ENCODE measurements at places on chromosomes 2 and 18.

DNA sequence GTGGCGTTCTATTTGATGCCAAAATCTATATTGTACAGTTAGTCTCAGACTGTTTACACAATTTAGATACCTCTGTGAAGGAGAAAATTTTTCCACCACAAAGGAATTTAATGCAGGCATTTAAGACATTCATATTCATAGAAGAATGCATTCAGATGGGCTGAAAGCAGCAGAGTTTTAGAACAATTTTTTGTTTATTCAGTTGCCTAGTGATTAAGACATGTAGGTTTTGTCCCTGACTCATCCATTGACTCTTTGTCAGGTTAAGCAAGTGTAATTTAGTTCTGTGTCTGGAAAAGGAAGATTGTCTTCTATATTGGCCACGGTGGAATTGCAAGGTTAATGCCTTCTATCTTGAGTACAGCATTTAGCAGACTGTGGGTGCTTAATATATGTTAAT lies 515.0 kb downstream of the PARD3B start:
- DNase-seq: no peak

DNA sequence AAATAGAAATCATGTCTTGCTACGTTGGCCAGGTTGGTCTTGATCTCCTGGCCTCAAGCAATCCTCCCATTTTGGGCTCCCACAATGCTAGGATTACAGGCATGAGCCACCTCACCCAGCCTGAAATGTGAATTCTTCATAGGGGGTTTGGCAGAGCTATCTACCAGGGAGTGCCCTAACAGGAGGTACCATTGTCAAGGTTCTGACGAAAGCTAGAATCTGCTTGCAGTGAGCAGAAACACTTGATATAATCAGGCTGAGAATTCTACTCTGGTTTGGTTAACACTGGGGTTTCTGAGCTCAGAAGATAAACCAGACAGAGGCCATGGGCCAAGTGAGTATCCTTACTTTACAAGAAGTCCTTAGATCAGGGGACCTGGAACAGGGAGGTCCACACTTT lies 7.2 kb upstream of the LAMA3 start:
- DNase-seq: no peak

DNA sequence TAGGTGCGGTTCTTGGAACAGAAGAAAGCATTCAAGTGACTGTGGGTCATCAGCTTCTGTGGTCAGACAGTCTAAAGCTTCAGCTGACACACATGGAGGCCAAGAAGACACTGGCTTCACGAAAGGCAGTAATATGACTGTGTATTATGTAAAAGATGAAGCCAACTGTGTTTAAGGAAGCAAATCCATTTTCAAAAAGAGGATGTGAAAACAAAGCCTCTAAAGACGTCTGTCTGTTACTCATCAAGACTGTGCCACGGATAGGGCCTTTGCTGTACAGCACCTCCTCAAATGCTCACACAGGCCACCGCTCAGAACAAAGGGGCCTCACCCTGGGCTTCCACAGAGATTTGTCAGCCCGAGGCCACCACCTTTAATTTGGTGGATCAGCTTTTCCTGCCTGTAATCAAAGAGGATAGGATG lies 21.1 kb upstream of the TMEM163 start:
- DNase-seq: no peak

DNA sequence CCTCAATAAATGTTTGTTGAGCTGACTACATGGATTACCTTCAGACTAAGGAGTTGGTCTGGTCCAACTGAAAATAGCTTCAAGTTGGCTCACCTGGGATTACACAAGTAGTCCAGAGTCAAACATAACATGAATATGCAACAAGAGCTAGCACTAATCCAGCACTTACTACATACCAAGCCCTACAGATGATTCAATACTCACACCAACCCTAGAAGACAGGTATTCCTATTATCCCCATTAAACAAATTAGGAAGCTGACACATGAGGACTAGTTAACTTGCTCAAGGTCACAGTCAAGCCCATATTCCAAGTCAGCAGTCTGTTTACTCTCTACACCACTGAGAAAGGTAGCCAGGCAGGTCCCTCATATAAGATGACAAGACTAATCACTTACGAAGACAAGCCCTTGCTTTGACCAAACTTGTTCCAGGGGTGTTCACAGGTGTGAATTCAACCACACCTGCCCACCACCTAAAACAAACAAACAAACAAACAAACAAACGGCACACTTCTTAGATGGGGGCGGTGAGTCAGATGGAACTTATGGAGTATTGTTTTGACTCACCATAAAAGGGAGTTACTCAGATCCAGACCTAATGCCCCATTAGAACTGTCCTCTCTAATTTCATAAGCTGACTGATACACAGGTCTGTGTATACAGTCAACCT lies 29.1 kb downstream of the TMEM131 start:
- no peak for DNase-seq

GRCh38 chr18:68429111-68429510 lies 285.8 kb downstream of the TMX3 start:
- DNase-seq: no peak

DNA sequence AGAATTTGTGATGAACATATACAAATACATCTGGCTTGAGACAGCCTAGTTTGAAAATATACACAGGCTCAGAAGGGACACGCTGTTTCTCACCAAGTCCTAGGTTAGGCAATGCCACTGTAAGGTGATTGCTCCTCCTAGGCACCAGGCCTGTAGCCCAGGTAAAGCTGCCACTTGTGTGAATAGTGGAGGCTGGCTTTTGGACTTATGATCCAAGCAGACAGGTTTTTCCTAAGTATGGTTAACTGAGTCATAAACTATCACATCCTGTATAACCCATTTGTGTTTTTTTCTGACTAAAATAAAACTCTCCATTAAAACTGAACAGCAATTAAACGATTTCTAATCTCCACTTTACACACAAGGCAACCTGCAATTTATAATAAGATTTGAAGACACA lies 81.0 kb downstream of the SEMA4F start:
- no peak for DNase-seq

DNA sequence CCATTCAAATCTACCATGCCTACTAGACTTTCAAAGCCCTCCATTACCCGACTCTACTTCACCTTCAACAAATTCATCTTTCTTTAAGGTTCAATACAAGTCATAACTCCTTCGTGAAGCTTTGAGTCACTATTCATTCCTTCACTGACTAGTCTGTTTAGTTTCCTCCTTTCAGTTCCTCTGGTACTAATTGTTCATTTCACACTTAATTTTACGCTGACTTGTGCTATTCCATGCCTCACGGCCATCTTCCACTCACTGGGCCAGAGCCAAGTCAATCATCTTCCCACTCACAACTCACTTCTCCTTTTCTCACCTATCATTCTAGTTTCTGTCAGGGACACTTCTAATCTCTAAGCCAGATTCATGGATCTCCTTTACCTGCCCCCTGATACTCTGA lies 136.2 kb downstream of the MTX2 start:
- no peak for DNase-seq

- no peak for DNase-seq
Measured at GRCh38 chr2:220463876-220464275, 836.4 kb downstream of the SLC4A3 start.

GRCh38 chr2:201246280-201246679 lies 14.1 kb upstream of the CASP8 start:
- no peak for DNase-seq

DNA sequence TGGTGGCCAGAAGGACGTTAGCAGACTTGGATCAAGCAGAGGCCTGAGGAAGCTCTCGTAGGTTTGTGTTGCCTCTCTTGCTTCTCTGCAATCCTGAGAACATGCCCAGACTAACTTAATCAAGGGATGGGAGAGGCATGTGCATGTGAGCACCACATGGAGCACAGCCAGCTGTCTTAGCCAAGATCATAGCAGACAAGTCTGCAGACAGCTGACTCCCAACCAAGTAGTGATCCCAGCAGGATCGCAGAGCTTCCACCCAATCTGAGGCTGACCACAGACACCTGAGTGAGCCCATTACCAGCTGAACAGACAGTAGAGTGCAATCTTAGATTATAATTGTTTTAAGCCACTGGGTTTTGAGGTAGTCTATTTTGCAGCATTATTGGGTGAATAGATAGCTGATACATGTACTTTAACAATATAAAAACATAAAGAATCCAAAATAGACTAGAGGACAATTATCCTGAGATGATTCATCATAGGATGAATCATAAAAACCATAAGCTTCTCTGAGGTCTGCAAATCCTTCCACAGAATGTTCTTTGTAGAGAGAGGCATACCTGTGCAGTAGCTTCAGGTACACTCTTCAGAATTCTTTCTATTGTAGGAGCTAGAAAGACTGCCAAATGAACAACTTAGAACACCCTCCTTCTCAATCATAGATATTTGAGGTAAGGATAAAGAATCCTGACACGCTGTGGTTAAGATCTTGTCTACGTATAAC lies 25.2 kb upstream of the FAM110C start:
- DNase-seq: no peak

DNA sequence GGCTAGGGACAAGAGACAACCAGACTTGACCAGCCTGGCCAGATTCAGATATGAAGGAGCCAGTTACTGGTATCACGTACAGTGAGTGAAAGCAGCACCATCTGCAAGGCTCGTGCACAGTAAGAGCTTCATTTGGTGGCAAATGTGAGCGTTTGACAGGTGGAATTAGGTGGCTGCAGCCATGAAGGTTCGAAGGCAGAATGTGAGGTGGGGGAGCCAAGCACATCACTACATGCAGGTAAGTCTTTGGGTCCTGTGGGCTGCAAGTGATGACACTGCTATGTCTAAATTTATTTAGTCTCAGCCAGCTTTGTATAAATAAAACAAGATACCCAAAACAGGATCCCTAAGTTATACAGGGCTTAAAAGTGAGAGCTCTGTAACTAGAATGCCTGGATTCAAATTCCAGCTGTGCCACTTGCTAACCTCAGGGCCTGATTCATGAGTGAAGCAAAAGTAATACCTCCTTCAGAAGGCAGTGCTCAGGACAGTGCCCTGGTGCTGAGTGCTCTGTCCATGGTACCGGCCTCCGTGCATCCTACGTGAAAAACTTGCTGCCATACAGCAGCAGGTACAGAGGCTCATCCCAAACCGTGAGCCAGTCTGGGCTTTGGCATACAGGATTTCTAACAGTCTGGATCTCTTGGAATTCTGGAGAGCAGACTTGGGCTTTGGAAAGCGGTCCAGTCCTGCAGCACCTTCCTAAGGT lies 18.6 kb downstream of the DDX18 start:
- no peak for DNase-seq

GRCh38 chr2:39549718-39550464 lies 112.8 kb upstream of the MAP4K3 start:
- DNase-seq: no peak
